Panc1 (cell line): ENCODE measurements at places on chromosomes 6 and 20.

DNA sequence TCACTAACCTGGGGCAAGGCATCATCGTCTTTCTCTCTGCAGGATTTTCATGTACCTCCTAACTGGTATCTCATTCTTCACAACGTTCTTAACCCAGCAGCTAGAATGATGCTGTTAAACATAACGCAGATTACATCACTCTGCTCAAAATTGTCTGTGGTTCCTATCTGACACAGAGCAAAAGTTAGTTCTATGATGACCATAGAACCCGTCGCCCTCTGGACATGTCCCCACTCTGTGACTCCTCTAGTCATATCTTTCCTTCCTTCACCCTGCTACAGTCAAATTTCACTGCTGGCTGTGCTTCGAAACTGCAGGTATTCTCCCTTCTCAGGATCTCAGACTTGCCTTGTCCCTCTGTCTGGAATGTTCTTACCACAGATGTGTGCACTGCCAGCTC lies 87.4 kb upstream of the TPD52L1 start:
- no peak for DNase-seq

DNA sequence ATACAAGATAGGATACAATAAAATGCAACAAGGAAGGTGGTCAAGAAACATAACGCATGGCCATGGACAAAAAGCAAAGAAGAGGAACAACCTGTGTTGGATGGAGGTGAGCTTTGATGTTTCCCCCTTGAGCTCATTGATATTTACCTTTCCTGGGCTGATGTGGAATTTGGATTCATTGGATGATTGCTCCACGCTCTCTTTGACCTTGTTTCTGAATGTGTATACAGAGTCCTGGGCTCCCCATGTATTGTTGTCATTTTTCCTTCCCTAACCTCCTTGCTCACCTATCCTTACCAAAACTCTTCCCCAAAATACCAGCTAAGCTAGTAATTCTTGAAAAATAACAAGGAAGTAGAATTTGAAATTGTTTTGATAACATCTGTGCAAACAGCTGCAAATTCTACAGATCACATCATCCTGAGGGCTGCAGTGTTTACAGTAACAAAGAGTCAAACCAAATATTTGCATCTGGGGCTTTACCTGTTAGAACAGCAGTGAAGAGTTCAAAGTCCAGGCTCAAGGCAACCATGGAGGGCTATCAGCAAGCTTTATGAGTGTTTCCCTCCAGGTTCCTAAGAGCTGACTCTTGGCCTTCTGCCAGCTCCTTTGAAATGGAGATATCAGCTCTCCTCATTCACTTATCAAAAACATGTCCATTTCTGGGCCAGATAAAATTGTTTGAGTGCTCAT lies 214.3 kb upstream of the MARCKS start:
- DNase-seq, result no peak

DNA sequence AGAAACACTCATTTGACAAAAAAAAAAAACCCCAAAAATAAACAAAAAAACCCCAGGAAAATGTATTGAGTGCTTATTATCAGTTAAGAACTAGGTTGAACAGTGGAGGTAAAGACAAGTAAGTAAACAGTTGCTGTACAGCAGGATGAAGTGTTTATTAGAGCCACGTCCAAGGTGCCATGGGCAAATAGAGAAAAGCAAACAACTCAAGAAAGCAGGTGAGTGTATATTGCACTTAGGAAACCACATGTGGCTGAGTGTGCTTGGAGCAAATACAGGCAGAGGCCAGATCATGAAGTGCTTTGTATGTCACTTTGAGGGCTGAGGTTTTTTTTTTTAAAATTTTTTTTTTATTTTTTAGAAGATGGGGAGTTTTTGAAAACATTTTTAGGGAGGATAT lies 98.3 kb downstream of the MACROD2 start:
- DNase-seq, result no peak

GRCh38 chr20:50602432-50603088 lies 88.8 kb downstream of the RIPOR3 start:
- no peak for DNase-seq

DNA sequence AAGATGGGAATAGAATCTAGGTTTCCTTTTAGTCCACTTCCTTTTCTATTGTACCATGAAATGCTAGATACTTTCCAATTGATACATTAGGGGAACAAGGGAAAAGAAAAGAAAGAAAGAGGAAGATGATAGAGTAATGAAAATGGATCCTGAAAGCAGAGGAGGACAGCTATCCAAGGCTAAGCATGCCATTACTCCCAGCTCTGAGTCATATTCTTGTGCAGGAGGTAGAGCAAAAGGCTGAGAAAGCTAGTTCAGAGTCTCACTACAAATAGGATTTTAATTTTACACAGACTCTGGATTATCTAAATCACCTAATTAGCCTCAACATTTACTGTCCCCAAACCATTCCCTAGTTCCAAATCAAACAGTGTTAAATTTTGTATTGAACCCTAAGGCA lies 23.6 kb downstream of the RWDD2A start:
- DNase-seq, result no peak

DNA sequence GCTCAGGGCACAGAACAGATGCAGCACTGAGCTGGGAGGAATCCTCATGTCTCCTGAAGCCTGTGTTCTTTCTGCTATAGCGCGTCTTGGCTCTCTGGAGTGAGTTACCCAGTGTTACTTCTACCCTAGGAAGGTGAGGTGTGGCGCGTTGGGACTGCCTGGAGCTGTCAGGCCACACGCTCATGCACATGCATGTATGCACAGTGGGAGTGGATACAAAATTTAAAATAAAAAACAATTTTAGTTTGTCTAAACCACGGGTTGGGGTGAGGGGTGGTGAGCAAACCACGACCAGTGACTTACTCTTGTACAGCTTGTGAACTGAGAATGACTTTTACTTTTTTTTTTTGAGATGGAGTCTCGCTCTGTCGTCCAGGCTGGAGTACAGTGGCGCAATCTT lies 298.6 kb upstream of the SUPT3H start:
- DNase-seq, result no peak

DNA sequence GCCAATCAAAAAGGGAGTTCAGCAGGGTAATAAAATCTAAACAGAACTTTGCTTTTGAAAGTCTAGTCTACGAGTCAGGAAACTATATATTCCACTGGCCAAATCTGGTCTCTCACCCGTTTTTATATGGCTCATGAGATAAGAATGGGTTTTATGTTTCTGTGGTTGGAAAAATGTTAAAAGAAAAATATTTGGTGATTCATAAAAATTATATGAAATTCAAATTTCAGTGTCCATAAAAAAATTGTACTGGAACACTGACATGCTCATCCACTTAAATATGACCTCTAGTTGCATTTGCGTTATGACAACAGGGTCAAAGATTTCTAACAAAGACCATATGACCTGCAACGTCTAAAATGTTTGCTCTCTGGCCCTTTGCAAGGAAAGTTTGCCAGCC lies 22.3 kb upstream of the LAMP5 start:
- DNase-seq, result no peak

GRCh38 chr6:138517635-138518034 lies 18.3 kb upstream of the NHSL1 start:
- DNase-seq, result no peak

- no peak for DNase-seq
Observed at GRCh38 chr20:6848041-6848440, 80.6 kb downstream of the BMP2 start.

DNA sequence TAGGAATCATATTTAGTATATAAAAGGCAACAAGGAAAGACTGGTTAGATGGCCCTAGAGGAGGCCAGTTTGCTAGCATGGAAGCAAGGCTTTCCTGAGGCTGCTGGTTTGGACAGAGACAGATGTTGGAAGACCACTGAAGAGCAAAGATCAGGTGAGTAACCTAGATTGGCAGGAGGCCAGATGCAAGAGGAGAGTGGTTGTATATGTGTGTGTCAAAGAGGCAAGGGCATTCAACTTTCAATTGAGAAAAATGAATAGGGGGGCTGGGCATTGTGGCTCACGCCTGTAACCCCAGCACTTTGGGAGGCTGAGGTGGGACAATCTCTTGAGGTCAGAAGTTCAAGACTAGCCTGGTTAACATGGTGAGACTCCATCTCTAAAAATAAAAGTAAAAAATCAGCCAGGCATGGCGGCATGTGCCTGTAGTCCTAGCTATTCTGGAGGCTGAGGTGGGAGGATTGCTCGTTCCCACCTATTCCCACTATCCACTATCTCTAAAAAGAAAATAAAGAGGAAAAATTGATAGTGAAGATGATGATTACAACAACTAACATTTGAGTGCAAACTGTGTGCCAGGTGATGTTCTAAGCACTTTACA lies 79.8 kb downstream of the PRDM1 start:
- no peak for DNase-seq

DNA sequence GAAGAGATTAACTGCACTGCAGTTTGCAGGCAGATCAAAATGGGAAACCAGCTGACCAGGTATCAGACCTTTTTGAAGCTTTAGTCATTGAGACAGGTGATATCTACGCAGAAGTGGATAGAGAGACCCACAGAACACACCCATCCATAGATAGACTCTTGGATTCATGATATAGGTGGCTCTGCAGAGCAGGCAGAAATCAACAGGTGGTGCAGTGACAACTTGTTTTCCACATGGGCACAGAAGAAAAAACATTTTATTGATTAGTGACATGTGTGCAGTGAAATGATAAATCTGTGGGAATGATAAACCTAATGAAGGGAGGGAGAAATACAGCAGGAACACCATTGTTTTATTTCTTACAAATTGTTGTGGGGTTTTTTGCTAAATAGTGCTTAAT lies 45.2 kb downstream of the NUDT3 start:
- DNase-seq, result no peak

GRCh38 chr6:136660727-136661126 lies 110.5 kb upstream of the MAP7 start:
- DNase-seq, result no peak

GRCh38 chr6:79902046-79902445 lies 45.3 kb downstream of the ELOVL4 start:
- no peak for DNase-seq

GRCh38 chr6:128036808-128037570 lies 136.1 kb upstream of the THEMIS start:
- no peak for DNase-seq

- no peak for DNase-seq
Observed at GRCh38 chr6:53947780-53948179, 153.0 kb downstream of the LRRC1 start.

- no peak for DNase-seq
Observed at GRCh38 chr6:93083337-93084230, 335.8 kb downstream of the EPHA7 start.

DNA sequence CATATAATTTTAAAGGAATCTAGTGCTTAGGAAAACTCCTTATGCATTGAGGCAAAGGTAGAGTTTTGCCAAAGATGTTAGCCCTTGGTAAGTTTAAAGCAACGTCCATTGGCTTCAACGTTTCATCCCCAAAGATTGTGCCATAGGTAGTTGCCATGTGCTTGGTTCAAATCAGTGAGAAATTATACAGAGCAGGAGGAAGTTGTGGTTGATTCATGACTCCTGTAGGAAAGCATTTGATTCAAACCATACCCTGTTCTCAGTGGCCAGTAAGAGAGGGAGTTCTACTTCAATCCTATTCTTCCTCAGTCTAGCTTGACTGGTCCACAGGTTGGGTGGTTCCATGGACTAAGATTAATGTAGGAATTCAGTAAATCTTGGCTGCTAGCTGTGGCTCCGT lies 535.6 kb downstream of the QKI start:
- no peak for DNase-seq

DNA sequence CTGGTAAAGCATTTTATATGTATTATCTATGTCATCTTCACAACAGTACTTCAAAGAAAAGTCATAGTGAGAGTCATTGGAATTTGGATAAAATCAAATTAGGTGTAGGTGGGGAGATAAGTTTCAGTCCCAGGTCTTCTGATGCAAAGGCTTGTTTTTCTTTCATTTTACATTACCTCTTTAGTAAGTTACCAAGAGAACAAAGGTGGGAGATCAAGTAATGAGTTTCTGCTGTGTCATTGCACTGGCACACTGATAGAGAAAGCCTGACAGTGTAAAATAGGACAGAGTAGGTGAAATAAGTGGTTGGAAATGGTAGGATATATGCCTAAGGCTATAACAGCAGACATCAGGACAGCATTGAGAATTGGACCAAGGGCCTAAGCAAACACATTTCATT lies 250.4 kb downstream of the NKAIN2 start:
- no peak for DNase-seq

DNA sequence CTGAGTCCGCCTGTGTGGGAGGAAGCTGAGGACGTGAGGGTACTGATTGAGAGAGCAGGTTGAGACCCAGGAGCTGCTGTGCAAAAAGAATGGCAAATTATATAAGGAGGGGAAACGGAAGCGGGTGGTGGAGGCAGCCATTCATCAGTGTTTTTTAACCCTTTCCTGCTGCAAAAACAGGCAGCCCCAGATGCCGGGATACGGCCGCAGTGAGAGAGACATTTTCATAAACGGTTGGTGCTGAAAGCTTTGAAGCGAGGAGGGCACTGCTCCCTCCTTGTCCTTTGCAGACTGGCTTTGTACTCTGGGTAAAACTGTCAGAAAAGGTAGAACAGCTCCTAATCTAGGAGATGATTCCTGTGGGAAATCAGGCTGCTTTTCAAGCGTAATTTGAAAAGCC lies 56.4 kb downstream of the TTI1 start:
- no peak for DNase-seq

- no peak for DNase-seq
Observed at GRCh38 chr6:63529498-63529897, 42.8 kb upstream of the LOC128125822 start.

GRCh38 chr6:155154158-155154830 lies 109.5 kb upstream of the CLDN20 start:
- no peak for DNase-seq

- DNase-seq, result peak; percentile 39
Observed at GRCh38 chr20:53080969-53081871, 109.1 kb downstream of the TSHZ2 start.

DNA sequence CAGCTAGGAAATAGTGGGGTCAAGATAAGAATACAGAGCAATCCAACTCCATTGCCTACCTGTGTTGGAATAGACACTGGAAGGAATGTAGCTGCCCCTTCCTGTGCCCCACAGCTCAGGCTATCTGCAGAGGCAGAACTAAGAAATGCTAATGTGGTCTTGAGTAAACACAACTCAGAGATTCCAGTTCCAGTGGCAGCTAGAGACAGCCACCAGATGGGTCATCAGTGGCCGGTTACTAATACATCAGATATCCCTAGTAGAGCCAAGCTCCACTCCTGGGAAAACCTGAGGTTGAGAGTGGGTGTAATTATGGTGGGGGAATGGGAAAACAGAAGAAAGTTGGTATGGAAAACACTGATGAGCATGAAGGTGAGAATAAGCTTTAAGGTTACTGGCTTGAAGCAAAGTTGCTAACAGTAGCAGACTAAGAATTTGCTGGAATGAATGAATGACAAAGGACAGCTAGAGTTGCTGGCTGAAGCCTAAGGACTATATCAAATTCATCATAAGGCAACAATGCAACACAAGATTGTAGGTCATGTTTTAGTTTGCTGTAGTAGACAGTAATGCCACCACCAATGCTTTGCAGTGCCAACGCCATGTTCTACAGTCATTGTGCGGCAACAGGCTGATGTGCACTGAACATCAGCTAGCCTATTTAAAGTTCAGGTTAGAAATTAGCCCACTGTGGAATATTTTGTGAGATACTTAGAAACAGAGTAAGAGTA lies 28.3 kb upstream of the FAM83C start:
- no peak for DNase-seq

DNA sequence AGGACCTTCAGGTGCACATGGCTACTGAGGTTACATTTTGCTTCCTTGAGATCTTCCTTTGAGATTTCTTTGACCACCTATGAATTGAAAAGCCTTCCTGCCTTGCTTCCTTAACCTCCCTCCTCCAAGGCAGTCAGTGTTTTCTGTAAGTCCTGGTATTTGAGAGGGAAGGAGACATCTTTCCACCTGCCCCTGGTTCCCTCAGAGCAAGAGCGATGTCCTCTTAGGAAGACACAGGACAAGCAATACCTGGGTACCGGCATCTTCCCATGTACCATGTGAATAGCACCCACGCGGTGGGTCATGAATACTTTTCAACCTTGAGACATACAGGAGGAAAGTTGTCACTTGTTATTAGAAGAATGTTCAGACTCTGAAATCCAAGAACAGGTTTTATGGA lies 37.1 kb downstream of the GINS1 start:
- DNase-seq, result no peak
